ENCODE measurements at places on chromosomes 12 and 14.

- no peak for DNase-seq
Observed at GRCh38 chr12:70379846-70380245, 13.8 kb downstream of the KCNMB4 start.

DNA sequence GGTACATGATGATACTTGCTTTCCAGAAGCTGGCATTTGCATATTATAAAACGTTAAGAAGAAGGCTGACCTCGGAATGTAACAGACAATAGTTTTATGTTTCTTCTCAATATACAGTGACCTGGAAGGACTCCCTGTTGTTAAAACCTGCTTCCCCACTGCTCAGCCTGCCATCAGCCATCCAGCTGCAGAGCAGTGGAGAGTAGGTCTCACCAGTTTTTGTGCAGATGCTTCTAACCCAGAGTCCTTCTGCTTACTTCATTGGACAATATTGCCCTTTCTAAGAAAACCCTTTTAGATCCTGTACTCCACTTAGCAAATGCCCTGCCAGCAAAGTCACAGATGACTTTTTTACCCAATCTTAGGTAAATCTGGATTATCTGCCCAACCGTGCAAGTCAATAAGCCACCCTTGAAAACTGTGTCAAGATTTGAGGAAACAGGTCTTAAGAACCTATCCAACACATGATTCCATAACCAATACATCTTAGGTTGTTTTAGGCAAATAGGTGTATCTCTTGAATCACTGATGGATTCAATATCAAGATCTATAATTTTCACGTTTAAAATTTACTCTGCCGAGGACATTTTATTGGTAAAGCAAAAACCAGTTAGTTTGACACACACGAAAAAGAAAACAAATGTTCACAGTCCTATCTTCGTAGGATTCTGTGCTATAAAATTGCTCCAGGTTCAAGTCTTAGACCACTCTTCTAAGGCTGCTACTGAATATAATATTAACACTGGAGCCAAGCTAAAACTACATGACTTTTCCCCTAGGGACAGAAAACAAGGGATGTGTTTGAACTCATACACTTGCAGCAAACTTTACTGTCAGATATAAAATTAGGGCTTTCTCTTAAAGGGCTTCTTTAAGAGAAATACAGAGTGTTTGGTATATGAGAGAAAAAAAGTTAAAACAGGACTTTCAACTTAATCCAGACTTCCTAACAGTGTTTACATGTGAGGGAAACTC, 5.7 kb downstream of the PHLDA1 start:
- no peak for DNase-seq

DNA sequence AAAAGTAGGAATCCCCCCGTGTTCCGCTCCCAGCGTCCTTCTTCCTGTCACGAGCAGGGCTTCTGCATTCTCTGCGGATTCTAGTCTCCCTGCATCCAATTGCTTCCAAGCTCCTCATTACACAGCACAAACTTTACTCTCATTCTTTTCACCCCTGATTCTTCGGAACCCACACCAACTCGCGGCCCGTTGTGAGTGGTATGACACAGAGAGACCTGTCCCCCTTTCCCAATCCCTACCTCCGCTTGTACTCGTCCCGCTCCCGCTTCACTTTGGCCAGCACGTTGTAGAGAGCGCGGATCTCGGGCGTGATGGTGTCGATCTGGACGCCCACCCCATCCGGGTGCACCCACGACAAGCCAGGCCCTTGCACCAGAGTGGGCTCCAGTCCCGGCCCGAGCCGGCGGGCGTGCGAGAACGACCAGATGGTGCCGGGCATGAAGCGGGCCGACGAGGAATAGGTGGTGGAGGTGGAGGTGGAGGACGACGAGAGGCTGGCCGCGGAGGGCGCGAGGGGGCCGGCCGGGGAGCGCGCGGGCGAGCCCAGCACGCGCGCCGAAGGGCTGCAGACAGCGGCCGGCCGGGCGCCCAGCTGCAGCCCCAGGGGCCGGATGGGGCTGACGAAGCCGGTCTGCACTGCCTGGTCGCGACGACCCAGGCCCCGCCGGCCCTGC, 687 bp downstream of the IFFO1 start:
- DNase-seq = no peak

- DNase-seq = no peak
Observed at GRCh38 chr14:65208548-65208947, 106.2 kb upstream of the MAX start.
